ENCODE measurements at places on chromosomes 3 and 15.

- no peak for DNase-seq
These were observed 318.6 kb upstream of the SATB1 start for GRCh38 chr3:18743761-18744160.

DNA sequence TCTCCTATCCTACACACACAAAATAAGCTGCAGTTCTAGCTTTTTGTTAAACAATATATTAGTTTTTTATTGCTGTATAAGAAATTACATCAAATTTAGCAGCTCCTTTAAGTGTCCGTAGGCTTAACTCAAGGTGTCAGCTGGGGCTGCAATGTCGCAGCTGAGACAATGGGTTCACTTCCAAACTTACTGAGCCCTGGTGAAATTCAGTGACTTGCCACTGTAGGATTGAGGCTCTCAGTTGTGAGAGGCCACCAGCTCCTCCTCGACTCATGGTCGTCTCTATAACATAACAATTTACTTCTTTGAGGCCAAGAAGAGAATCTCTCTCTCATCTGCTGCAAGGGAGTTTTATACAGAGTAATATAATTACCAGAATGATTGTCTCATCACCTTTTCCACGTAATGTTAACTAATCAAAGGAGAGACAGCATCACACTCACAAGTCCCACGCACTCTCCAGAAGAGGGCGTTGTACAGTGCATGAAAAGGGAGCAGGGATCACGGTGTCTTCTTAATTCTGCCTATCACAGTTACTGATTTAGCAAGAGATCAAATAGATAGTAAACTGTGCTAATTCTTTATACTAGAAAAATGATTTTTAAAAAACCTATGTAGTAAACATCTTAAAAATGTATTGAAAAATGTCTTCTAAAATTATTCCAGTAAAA lies 735.6 kb upstream of the GBE1 start:
- DNase-seq: no peak

DNA sequence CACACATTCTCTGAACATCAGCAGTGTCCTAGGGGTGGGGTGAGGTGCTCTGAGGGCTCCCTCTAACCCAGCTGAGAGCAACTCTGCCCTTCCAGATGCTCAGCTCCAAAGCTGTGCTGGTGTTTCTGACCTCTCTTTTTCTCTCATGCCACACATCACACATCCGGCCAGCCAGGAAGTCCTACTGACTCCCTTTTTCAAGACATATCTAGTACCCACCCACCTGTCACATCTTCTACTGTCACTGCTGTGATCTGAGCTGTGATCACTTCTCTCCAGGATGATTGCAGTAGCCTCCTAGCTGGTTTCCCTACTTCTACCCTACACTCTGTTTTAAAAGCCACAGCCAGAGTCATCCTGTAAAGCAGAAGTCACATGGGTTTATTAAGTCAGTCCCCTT lies 30.2 kb upstream of the MASP1 start:
- no peak for DNase-seq

GRCh38 chr15:83206526-83207008 lies 1.1 kb downstream of the HDGFL3 start:
- DNase-seq: no peak
